Suprapubic skin (tissue), 4 donors: ENCODE measurements at places on chromosomes 6 and 20. TPM values are rescaled to one million over a fixed set of nuclear protein-coding genes. Genes with fewer than 3 reads are reported as not detected.

DNA sequence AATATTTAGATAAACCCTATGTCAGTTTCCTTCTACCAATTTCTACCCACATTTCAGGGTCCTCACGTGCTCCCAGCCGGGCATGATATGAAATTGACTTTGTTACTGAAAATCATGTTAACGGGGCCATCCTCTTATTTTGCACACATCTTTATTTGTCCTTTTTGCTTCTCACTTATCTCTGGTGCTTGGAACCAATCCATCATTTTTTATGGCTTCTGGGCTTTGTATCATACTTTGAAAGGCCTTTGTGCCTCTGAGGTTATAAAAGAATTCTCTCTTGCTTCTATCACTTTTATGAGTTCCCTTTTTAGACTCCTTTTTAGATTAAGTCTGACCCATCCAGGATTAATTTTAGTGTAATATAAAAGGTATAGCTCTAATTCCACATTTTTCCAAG is 117.1 kb upstream of the PRND start:
- DNase-seq = no peak

DNA sequence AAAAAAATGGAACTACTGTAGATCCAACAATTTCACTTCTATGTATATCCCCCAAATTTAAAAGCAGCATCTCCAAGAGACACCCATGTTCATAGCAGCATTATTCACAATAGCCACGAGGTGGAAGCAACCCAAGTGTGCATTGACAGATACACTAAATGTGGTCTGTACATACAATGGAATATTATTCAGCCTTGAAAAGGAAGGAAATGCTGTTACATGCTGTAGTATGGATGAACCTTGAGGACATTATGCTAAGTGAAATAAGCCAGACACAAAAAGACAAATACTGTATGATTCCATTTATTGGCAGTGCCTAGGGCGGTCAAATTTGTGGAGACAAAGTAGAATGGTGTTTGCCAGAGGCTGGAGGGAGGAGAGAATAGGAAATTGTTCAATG is 34.2 kb downstream of the CAP2 start:
- DNase-seq = no peak

DNA sequence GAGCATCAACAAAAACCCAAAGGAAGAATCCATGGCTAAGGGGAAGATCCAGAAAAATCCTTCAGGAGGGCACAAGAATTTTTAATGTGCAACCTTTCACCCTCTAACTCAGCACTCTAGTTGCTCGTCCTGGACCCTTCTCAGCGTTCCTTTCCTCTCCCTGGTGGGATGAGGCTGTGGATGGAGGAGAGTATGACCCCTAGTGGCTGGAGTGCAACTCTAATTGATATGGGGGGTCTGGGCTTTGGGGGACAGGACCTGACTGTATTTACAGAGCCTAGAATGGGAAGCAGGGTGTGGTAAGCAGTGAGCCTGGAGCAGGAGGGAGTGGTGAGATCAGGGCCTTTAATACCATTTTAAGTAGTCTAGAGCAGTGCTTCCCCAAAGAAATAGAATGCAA is 83.9 kb upstream of the CEP85L start:
- no peak for DNase-seq

GRCh38 chr6:119311514-119312142 is 37.9 kb downstream of the MAN1A1 start:
- DNase-seq = no peak

DNA sequence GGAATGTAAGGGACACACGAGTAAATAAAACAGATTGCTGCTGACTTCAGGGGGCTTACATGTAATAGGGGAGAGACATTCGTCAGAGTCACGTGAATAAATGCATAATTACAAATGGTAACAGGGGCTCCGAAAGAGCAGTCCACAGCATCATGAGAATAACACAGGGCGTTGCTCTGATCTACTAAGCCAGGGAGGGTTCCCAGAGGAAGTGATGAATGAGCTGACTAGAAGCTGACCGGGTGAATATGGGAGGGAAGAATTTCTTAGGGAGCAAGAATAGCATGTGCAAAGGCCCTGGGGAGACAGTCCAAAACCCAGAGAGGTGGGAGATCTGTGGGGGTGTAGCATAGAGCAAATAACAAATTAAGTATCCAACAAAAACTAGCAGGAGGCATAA is 2.4 kb downstream of the BPI start:
- DNase-seq = no peak

- DNase-seq = no peak
These were observed 230.7 kb upstream of the MARCKS start for GRCh38 chr6:113626475-113626874.

- DNase-seq = no peak
These were observed 292.1 kb downstream of the ESR1 start for GRCh38 chr6:152099446-152100182.

DNA sequence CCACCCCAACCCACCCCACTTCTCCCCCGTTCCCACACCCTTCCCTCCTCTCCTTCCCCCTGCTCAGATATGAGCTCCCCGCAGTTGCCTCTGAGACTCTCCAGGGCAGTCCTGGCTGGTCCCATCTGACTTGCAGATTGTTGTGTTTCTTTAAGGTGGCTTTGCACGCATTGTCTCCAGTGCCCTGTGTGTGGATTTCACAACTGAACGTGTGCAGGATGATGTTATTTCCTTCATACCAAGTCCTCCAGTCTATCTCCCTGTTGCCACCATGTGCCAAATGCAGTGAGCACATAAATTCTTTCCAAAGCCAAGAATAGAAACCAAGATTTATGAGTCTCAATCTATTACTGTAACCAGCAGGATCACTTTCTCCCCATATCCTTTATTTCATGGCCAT is 79.1 kb downstream of the TMEM242 start:
- no peak for DNase-seq

GRCh38 chr6:149716181-149716963 is 1.5 kb downstream of the LATS1 start:
- no peak for DNase-seq

GRCh38 chr20:9122571-9122970 is 53.7 kb downstream of the PLCB4 start:
- no peak for DNase-seq

PI16 gene
- total RNA-seq = 17.2 TPM

ADGB gene
- total RNA-seq = not detected
